ENCODE measurements at places on chromosomes 11 and 22. TPM values are rescaled to one million over a fixed set of nuclear protein-coding genes. Genes with fewer than 3 reads are reported as not detected.

The RASSF10 gene
- polyA plus RNA-seq: 0.09 TPM

The APLNR gene
- 13.6 TPM for polyA plus RNA-seq

The TRIM51 gene
- not detected for polyA plus RNA-seq

GRCh38 chr11:36156161-36156816 lies 132.9 kb downstream of the COMMD9 start:
- H3K36me3 ChIP-seq: no peaks in the 10 kb centered on the region
- H3K27me3 ChIP-seq: no peaks in the 10 kb centered on the region
- no peak overlapping the region for H3K27ac ChIP-seq
- H3K4me3 ChIP-seq: no peak overlapping the region

DNA sequence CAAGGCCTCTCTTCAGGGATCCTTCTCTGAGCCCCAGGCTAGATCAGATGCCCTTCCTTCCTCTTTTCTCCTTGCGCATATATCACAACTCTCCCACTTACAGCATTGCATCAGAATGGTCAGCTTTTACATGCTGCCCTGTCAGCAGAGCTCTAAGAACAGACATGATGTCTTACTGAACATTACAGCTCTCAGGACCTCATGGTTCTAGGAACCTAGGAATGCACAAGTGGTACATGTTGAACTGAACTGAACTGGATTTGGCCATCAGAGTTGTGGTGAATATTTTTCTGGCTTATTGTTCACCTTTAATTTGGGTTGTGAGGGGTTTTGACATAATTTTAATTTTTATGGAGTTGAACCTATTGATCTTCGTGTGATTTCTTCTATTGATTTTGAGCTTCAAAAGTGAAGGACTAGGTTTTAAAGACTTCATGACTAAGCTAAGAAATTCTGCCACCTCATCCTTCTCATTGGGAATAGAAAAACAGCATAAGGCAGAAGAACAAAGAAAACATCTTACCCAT lies 37.7 kb upstream of the SPON1 start:
- no peaks in the 10 kb centered on the region for H3K36me3 ChIP-seq
- no peak for DNase-seq
- peaks cover 10% of the 10 kb centered on the region for H3K4me1 ChIP-seq
- no peak overlapping the region for H3K4me3 ChIP-seq
- no peak overlapping the region for H3K27ac ChIP-seq

DNA sequence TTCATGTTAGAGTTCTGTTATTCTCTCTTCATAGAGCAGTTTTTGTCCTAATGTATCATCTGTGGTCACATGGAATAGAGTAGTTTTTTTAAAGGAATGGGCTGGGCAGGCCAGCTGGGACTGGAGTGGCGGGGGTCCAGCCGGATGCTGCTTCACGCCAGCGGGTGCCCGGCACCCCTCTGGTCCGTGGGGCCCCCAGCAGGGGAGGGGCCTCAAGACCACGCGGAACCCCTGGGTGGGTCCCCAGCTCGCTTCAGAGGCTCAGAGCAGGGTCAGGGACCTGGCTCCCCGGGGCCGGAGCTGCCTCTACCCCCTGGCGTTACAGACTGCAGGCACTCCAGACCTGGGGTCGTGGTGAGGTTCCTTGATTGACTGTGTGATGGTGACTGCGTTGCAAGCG lies 159.1 kb upstream of the HSD17B12 start:
- H3K27me3 ChIP-seq: peaks cover 14% of the 10 kb centered on the region
- H3K36me3 ChIP-seq: no peaks in the 10 kb centered on the region
- no peaks in the 10 kb centered on the region for H3K4me1 ChIP-seq
- no peak overlapping the region for H3K4me3 ChIP-seq
- no peak for DNase-seq
- H3K27ac ChIP-seq: no peak overlapping the region

GRCh38 chr11:90738799-90739198 lies 516.0 kb upstream of the CHORDC1 start:
- DNase-seq: no peak
- no peak overlapping the region for H3K27ac ChIP-seq
- no peaks in the 10 kb centered on the region for H3K27me3 ChIP-seq
- H3K4me3 ChIP-seq: no peak overlapping the region
- H3K4me1 ChIP-seq: no peaks in the 10 kb centered on the region
- no peaks in the 10 kb centered on the region for H3K36me3 ChIP-seq

DNA sequence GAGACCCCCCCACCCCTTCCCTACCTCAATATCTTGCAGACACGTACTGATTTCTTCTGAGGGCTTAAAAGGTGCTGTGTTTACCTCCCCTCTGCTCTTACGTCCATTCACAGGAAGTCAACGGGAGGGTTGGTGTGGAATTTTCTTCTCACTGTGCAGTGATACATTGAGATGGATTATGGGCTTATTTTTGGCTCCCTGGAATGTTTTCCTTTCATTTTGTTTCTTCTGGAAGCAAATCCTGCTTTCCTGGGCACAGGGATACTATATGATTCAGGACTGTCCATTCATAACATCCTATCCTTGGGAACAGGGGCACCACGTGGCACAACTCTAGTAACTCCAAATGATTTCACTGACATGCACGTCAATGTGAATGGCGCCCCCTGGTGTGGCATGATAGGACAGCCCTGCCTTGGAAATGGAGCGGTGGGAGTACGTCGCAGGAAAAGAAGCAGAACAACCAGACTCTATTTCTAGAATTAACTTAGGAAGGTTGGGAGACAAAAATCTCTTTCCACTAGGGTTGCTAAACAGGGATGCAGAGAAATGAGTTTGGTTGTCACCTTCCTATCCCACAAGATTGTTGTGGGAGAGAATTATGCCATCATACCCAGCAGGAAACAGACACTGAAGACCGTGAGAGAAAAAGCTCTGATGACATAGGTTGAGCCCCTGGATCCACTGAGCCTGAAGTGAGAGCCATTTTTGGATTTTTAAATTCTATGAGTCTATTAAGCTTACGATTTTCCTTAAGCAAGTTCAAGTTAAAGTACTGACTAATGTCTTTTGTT lies 146.5 kb upstream of the RAG2 start:
- no peaks in the 10 kb centered on the region for H3K4me1 ChIP-seq
- H3K4me3 ChIP-seq: no peak overlapping the region
- H3K27ac ChIP-seq: no peak overlapping the region

DNA sequence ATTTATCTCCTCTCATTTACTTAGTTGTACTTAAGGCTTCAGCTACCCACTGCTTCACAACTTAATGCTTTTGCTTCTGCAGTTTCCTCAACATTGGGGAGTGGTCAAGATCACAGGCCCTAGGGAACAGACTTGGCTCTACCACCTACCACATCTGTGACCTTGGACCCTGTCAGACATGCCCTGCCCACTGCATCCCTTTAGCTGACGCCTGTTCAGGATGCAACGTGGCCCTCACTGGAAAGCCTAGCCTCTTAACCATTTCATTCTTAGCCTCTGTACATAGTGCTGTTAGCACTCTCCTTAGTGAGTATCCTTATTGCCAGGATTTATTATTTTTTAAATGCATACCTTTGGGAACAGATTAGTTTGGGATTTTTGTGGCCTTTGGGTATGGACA lies 34.4 kb downstream of the TNRC6B start:
- H3K4me3 ChIP-seq: no peak overlapping the region
- peak; percentile 27 for DNase-seq
- H3K4me1 ChIP-seq: peaks cover 15% of the 10 kb centered on the region
- H3K36me3 ChIP-seq: no peaks in the 10 kb centered on the region
- H3K27ac ChIP-seq: peak overlapping the region; percentile 67

DNA sequence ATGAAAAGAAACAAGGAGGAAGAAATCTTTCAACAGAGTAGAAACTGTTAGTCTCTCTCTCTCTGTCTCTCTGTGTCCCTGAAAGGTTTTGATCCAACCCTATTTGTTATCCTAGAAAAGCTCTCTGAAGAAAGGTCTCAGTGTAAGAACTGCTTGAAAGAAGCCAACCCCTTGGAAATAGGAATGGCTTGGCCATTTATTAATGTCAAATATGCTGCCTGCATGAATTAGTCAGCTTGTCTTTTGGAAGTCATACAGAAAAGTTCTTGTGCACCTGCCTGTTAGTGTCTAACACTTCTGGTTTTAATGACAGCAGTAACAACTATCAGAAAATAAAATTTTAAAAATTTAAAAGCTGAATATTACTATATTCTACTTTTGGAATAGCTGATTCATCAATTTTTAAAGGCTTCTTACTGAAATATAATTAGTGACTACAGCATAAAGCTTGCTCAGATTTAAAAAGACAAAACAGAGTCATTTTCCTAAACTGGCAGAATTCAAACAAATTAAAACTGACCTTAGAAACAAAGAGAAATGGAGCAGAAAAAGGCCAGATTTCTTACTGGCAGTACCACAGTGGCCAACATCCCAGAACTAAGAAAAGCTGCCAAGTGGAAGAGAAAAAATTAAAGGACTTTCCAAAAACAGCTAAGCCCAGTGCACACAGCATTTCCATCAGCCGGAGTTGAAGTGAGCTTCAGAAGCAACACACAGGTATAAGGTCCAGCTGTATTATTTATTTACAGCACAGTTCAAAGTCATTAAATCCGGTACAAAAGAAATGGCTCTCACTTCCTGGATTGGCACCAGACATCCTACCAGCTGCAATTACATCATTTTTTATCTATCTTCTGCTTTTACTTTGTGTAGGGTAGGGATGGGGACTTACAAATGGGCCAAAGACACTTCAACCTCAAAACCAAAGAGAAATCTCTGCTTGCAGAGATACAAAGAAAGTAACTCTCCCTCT lies 76.3 kb downstream of the PRCP start:
- H3K36me3 ChIP-seq: peaks cover 2% of the 10 kb centered on the region
- no peak for DNase-seq
- H3K27ac ChIP-seq: no peak overlapping the region
- no peaks in the 10 kb centered on the region for H3K27me3 ChIP-seq

GRCh38 chr11:69516526-69516925 lies 35.1 kb downstream of the LINC01488 start:
- H3K4me3 ChIP-seq: no peak overlapping the region
- no peaks in the 10 kb centered on the region for H3K27me3 ChIP-seq
- no peaks in the 10 kb centered on the region for H3K4me1 ChIP-seq
- DNase-seq: no peak
- no peaks in the 10 kb centered on the region for H3K36me3 ChIP-seq
- no peak overlapping the region for H3K27ac ChIP-seq

- H3K4me3 ChIP-seq: no peak overlapping the region
- H3K36me3 ChIP-seq: no peaks in the 10 kb centered on the region
- no peaks in the 10 kb centered on the region for H3K4me1 ChIP-seq
- no peak overlapping the region for H3K27ac ChIP-seq
- H3K27me3 ChIP-seq: no peaks in the 10 kb centered on the region
Observed at GRCh38 chr11:11089805-11090204, 232.0 kb upstream of the ZBED5 start.

GRCh38 chr11:11793073-11793472 lies 48.7 kb upstream of the USP47 start:
- H3K4me3 ChIP-seq: no peak overlapping the region
- H3K27me3 ChIP-seq: peaks cover 24% of the 10 kb centered on the region
- no peak overlapping the region for H3K27ac ChIP-seq
- no peak for DNase-seq
- H3K4me1 ChIP-seq: no peaks in the 10 kb centered on the region

Measured in cardiac muscle cell (in vitro differentiated cells and primary cell).